ENCODE measurements at places on chromosomes 7 and 10.
A peak's percentile ranks its signal among the peaks of the same experiment; 100 is the strongest.

- DNase-seq = peak; percentile 64
Measured at GRCh38 chr10:26438534-26439341, 597 bp downstream of the APBB1IP start.

DNA sequence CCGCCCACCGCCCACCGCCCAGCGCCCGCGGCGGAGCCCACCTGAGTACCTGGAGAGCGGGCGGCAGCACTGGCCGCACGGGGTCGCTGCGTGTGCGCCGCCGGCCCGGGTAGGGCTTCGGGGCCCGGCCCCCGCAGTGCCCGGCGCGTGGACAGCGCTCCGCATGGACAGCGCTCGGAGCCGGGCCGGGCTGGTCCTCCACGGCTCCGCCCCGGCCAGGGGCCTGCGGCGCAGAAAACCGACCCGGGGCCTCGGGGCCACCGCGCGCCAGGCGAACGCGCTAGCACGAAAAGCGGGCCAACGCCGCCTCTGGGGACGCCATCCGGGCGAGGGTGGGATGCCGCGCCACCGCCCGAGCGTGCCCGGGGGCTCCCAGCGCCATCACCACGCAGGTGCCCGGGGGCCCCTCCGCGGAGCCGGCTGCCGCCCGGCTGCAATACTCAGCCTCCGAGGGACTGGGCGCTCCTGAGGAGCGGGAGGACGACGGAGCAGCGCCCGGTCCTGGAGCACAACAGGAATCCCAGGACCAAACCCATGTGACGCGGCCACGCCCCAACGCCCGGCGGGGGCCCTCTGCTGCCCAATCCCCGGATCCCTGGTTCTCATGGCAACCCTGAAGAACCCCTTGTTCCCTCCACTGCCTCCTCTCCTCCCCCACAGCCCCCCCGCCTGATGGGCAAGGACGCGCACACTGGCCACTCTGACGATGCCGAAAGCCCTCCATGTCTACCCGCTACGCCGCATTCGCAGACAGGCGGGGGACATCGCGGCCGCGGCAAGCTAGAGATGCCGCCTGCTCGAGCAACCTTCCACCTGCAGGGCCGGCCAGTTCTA lies at the start of gene GRB10:
Gene GRB10 (minus strand): TSS at position 522 of the 834 bp plus-strand sequence. CDS start 50,574 bp downstream, outside the sequence.
- DNase-seq = no peak

- DNase-seq = no peak
Measured at GRCh38 chr10:58356756-58357155, 21.9 kb downstream of the UBE2D1 start.

GRCh38 chr10:93754761-93755160 lies 3.0 kb upstream of the LGI1 start:
- DNase-seq = no peak

- no peak for DNase-seq
Measured at GRCh38 chr10:60943316-60944057, 498 bp downstream of the RHOBTB1 start.

DNA sequence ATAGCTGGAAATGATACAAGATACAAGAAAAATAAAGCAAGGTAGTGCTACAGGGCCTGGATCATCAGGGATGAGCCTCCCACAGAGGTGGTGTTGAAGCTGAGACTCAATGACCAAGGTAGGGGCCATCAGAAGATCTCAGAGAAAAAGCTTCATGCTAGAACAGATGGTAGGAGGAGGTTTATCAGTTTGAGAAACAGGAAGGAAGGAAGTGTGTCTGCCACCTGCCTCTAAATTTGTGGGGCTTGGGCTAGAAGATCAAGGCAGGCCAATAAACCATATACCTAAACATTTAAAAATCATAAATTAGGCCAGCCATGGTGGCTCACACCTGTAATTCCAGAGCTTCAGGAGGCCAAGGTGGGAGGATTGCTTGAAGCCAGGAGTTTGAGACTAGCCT lies 410.8 kb upstream of the PRKCQ start:
- DNase-seq = no peak

DNA sequence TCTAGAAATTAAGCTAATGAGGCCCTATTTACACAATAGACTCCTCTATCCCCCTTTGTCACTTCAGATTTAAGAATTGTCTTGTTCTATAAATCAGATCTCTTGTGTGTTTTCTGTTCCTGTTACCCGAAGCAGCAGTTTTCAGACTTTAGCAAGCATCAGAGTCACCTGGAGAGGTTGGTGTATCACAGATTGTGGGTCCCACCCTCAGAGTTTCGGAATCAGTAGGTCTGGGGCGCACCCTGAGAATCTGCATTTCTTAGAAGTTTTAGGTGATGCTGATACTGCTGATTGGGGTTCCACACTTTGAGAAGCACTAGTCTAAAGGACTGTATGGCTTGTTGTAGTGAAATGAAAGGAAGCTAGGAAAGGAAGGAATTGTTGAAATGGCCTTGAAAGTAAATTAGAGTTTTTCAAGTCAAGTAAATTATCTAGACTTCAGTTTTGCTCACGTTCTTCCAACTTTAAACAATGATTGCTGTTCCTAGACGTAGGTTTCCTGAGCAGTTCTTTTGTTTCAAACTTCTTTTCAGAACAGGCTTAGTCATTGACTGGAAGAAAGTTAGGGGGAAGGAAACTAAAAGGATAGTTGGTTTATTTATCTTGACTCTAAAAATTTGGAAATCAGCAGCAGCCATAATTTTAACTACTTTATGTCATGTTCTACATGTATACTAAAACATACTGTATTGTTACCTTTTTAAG lies 15.7 kb downstream of the BPGM start:
- no peak for DNase-seq

- no peak for DNase-seq
Measured at GRCh38 chr7:80729591-80730320, 91.3 kb downstream of the CD36 start.

- no peak for DNase-seq
Measured at GRCh38 chr10:34723750-34724149, 91.3 kb downstream of the PARD3 start.

DNA sequence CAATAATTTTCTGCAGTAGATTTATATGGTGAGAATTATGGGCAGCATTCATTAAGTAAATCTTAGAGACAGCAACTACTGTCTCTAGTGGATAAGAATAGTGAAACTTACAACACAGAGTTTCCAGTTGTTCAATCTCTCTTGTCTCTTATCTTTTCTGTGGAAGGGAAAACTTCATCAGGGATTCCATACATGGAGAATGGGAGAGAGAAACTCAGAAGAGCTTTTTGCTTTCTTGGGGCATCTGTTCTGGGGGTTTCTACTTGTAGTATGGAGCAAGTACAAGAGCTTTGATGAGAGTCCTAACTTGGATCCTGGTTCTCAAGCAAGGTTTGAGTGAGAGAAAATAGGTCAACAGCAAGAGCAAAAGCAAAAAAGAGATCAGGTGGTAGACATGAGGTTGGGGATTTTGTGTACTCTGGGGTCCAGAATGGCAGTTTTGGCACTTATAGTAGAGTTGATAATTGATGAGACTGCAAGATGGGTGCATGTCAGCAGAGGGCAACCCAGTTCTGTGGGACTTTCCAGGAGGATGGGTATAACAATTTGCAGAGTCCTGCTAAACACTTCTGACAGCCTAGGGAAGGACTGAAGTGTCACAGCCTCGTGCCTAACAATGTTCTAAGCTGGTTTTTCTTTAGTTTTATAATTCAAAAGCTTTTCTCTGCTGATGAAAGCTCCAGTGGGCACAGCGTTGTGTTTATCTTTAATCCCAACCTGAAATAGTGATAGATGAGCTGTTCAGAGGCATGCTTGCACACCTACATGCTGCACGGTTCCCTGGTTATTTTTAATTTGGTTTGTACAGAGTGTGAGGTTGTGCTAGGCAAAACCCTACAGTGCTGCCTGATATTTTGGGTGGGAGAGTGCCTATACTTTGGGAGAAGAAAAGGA lies 32.0 kb upstream of the STRIP2 start:
- DNase-seq = peak; percentile 1

GRCh38 chr7:106623853-106624252 lies 37.1 kb downstream of the CCDC71L start:
- DNase-seq = no peak

DNA sequence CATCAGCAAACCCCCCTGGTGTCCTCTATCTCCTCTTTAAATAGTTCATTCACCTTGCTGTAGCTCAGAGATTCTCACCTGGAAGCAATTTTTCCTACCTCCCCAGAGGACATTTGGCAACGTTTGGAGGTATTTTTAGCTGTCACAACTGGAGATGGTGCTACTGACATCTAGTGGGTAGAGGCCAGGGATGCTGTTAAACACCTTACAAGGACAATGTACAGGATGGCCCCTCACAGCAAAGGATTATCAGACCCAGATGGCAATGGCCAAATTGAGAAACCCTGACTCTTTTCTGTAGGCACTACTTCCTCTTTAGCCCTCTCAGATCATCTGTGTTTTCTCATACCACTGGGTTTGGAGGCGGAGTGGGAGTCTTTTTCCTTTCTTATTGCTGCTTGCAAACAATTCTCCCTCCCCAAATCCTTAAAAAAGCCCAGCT lies 13.2 kb upstream of the TRA2A start:
- DNase-seq = no peak

GRCh38 chr7:76278540-76278939 lies 23.9 kb upstream of the HSPB1 start:
- DNase-seq = no peak

DNA sequence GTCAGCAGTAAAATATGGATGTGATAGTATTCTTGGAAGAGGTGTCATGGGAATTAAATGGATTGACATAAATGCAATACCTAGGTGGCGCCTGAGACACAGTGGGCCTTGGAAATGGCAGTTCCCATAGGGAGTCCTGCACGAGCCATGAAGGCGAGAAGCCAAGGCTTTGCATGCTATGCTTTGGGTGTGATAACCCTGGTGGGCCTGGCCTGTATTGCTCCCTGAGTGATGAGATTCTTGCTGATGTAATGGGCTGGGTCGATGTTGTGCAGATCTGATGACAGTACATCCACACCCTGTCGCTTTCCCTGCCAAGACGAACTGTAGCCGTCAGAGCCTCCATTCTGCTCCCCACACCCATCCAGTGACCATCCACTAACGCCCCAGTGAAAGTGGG lies 46.4 kb downstream of the CREB5 start:
- DNase-seq = no peak
